ENCODE measurements at places on chromosomes 12 and 14. TPM values are rescaled to one million over a fixed set of nuclear protein-coding genes. Genes with fewer than 3 reads are reported as not detected.

DNA sequence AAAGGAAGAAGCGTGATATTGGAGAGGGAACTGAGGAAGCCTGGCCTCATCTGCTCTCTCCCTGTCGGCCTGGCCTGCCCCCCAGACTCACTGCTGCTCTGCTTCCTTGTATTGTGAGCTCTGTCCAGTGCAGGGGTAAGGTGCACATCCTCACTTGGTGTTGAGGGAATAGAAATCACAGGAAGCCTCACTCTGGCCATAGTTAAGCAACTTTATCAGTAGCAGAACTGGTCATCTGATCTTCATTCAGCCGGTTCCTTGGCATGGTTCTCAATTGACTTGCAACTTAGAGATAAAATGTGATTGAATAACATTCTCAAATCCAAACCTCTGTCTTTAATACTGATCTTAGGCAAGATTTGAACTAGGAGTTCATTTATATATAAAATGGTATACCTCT, 11.5 kb upstream of the CCDC175 start:
- no peak for DNase-seq

DNA sequence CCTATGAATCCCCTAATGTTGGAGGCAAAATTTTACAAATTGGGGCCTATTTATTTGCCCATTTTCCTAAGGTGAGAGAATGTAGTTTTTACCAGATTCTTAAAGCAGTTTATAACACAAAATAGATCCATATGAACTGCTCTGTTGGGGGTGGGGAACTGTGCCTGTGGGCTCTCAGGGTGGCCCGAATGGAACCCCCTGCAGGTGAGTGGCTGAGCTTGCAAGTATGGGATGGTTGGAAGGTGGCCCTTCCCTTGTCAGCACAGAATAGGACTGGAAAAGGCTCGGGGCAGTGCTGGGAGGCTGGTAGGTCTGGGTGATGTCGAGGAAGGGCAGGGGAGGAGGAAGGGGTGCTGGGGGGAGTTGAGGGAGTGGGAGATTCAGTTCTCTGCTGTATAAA, 4.9 kb downstream of the VSX2 start:
- DNase-seq, result peak; percentile 45

GRCh38 chr12:3527181-3527580, 36.2 kb downstream of the PRMT8 start:
- DNase-seq, result no peak

DNA sequence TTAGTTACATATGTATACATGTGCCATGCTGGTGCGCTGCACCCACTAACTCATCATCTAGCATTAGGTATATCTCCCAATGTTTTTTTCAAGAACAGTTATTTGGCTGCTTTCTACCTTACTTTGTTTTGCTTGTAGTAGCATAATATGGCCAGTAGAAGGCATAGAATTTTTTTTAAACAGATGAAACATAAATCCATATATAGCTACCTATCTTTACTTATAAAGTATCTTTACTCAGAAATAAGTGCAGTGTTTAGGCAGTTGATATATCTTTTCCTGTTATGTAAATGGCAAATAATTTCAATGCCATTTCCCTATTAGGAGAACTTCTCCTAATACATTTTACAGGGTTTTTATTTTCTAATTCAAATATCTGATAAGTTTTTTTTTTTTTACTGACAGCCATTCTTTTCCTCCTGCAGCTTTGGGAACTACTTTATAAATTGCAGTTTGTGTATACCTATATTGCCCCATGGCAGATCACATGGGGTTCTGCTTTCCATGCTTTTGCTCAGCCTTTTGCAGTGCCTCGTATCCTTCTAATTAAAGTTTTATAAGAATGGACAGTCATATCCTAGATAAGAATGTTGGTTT, 143.1 kb downstream of the PCNX1 start:
- no peak for DNase-seq

- DNase-seq, result no peak
Measured at GRCh38 chr14:51744372-51745130, 92.8 kb downstream of the FRMD6 start.

- DNase-seq, result no peak
Measured at GRCh38 chr14:41925409-41925808, 318.7 kb downstream of the LRFN5 start.

DNA sequence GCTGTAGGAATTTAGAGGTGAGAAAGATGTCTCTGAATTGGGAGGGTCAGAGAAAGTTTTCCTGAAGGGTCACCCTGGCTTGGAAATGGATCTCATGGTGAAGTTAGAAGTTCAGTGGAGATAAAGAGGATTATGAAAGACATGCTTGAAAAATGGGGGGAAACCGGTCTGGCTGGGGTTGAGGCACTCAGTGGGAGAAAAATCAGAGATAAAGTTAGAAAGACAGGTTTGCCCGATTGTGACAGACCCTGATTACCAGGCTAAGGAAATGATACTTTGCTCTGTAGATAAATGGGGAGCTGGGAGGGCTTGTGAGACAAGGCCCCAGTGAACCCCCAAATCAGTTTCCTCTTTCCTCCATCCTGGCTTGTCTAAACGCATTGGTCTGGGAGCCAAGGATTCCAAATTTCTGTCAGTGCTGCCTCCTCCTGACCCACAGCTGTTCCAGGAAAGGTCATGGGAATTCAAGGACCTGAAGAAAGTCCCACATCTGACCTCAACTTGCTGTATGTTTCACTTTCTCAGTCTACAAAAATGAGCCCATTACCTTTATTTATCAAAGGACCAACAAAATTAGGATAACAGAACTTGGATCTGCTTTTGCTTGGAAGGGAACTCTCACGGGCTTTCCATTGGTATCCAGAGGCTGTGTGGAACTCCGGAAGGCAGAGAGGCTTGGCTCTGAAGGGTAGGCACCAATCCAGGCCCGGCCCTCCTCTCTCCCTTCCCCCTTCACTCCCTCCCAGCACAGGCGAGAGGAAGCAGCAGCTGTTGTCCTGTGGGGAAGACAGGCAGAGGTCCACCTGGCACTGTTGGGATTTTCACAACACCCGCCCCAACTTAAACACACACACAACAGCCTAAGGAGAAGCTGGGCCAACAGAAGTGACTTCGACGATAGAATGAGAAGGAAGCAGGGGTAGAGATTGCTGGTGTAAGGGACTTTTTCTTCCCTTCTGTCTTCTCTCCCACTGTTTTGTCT, 3.4 kb upstream of the RNASE7 start:
- DNase-seq, result peak; percentile 68

DNA sequence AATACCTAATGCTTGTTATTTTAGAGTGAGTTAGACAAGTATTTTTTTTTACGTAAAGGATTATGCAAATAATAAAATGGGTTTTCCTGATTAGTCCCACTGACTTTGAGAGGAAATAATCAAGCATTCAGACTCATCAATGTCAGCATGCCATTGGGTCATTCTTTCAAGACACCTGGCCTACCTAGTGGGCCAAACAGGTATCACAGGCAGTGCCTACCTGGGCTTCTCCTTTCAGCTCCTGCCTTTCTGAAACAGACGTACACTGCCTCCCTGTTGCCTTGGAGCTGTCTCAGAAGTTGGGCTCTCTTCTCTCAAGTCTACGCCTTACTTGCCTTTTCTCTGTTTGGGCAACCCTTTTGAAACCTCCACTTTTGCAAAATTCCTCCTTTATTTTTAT, 545.6 kb downstream of the SNAPC1 start:
- DNase-seq, result peak; percentile 28

DNA sequence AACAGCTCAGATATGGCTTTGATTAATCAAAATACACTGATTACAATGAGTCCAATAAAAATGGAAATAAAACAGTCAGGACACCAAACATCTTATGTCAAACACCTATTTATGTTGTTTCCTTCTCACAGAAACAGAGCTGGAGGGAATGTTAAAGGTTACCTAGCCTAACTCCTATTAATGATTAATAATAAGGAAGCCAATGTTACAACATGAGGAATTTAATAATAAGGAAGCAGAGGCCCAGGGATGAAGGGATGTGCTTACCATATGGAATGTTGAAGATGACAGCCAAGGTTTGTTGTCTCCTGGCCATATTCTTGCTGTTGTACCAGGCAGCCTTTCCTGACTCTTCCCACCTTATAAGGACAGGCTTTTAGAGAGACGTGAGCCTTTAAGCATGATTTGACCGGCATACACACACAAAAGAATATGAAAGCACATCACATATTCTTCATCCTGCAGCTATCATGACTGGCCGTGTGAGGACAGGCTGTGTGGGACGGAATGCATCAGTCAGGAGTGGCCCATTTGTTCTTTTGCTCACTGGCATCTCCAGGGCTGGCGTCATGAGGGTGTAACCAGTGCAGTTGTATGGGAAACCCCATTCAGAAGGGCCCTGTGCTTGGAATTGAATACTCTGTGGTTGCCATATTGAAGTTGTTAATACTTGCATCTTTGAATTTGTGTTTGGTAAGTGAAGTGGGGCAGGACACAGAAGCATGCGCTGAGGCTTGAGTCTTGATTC, 3.1 kb upstream of the GPRC5D start:
- DNase-seq, result no peak

The CBLN3 gene
- total RNA-seq, result 0.94 TPM

The GSG1 gene
- not detected for total RNA-seq
